ENCODE measurements at places on chromosomes 4 and X.

DNA sequence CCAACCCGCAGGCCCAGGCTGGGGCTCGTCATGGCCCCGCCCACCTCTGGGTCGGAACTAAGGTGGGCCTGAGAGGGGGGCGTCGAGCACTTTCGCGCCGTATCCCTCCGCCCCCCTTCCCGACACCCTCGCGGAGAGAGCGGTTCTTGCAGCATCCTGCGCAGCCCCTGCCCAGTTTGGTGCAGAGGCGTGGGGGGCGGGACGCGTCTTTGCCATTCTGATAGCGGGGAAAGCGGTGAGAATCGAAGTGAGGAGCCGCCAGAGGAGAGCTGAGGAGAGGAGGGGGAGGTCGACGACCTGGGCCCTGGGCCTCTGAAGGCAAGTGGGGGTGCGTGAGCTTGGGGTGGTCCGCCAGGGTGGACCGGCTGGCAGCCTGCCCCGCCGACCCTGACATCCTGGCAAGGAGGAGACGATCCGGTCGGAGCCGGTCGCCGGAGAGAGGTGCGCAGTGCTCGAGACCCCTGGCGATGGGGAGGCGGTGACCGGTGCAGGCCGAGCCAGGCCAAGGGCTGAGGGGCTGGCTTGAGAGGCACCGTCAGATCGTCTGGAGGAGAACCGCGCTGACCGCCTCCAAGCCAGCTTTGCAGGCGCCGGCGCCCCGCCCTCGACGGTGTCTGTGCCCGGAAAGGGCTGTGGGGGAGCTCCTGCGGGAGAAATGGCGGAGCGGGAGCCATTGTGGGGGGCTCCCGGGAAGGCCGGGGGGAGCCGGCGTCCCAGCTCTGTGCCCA, 25.5 kb downstream of the GPRASP3 start:
- no peak for DNase-seq

DNA sequence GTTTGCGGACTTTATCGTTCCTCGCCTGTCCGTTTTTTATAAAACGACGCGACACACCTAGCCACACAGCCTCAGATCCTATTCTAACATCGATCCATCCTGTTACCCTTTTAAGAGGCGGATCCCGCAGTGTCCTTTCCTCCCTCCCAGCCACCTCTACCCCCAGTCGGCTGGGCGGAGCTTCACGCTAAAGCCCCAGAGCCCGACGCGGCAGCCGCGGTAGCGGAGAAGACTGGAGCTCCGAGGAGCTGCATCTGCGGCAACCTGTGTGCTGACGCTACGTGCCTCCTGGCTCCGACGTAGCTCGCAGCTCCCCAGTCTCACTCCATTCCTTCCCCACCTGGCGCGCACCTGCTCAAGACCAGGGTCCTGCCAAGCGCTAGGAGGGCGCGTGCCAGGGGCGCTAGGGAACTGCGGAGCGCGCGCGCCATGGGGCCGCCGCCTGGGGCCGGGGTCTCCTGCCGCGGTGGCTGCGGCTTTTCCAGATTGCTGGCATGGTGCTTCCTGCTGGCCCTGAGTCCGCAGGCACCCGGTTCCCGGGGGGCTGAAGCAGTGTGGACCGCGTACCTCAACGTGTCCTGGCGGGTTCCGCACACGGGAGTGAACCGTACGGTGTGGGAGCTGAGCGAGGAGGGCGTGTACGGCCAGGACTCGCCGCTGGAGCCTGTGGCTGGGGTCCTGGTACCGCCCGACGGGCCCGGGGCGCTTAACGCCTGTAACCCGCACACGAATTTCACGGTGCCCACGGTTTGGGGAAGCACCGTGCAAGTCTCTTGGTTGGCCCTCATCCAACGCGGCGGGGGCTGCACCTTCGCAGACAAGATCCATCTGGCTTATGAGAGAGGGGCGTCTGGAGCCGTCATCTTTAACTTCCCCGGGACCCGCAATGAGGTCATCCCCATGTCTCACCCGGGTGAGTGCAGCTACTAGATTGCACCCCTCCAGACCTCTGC, at the start of gene RNF128:
Gene RNF128, plus strand, starts transcription at position 217 of the 953 bp plus-strand sequence. Its CDS starts 213 bp downstream, at position 430.
- peak; percentile 58 for DNase-seq

DNA sequence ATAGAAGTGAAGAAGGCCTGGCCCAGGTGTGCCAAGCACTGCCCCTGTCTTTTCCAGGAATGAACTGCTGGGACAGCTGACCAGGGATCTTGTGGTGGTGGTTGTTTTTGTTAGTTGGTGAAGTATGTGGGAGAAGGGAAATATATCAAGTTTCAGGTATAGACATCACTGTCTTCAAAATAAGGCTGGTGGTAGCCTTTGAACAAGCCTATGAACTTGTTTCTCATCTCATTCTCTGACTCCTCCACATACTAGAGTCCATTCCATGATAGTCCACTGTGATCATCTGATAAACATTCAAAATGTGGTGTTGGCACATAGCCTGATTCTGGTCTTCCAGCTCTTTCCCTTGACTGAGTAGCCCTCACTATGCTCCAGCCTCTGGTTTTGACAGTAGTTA, 303.7 kb downstream of the CAMK2D start:
- DNase-seq = no peak

- DNase-seq = no peak
These were observed 590.0 kb downstream of the FAT4 start for GRCh38 chr4:125904802-125905201.

DNA sequence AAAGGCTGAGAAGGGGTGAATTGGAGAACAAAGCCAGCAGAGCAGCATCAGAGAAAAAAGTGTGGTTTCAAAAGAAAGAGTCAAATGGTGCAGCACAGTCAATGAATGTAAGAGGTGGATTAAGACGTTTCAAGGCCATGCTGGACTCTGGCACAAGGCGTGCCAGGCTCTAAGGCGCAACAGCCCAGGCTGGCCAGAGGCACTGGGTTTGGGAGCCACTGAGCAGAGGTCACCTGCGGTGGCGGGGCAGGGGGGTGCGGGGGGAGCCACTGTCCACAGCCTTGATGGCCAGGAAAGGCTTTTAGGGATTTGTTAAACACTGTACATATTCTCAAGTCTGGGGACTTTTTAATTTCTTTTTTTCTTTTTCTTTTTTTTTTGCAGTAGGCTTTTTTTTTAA, 222.5 kb upstream of the FAT1 start:
- no peak for DNase-seq

- no peak for DNase-seq
These were observed 206.6 kb upstream of the HS3ST1 start for GRCh38 chr4:11635342-11635741.

- DNase-seq = no peak
These were observed 125.3 kb downstream of the UBE2K start for GRCh38 chr4:39823191-39823590.

DNA sequence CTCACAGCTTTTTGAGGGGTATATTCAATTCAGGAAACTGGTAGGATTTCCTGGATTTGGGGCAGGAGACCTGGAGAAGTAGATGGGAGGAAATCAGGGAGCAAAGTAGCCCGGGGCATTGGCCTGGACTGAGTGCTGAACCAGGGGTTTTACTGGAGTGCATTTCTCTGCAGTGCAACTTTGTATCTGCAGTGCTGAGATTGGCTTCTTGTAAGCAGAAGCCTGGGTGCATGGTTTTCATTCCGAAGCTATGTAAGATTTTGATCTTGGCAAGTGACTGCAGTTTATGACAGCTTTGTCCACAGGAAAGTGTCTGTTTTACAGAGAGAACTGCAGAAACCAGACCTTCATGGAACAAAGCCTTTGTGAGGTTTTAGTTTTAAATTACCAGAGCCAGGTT, 158.3 kb downstream of the SPCS3 start:
- no peak for DNase-seq

DNA sequence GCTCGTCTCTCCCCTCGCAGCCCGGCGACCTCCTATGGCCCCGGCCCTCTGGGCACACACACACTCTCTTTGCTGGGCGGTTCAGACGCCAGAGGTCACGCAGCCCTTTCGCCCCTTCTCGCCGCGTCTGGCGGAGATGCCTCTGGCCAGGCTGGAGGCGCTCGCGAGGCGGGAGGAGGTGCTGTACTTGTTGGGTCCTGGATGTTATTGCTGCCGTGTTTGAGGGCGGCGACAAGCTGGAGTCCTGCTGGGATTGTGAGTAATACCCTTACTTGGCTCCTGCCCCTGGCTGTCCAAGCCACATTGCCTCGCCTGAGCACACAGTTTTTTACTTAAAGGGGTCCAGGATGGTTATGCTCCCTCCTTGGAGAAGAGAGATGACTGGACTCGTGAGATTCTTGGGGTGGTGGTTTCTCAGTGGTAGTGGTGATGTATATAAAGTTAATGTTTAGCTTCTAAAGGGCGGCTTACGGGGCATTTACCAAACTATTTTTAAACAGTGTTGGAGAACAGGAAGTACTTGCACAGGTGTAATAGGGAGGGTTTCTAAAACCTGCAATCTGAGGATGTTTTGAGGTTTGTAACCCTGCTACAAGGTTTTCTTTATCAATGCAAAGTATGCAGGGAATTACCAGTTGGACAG, 572 bp downstream of the USP53 start:
- DNase-seq = no peak

Measured in NCI-H2081 treated with DMSO at 0.1 percent for 48 hours (cell line).